T-helper 17 cell (primary cell): ENCODE measurements at places on chromosomes 7 and 10.
A peak's percentile ranks its signal among the peaks of the same experiment; 100 is the strongest.

- no peak overlapping the region for H3K4me3 ChIP-seq
- no peaks in the 10 kb centered on the region for H3K4me1 ChIP-seq
- no peak overlapping the region for H3K27ac ChIP-seq
- no peak for DNase-seq
- no peaks in the 10 kb centered on the region for H3K36me3 ChIP-seq
Observed at GRCh38 chr10:52879091-52879807, 106.7 kb upstream of the MBL2 start.

- no peaks in the 10 kb centered on the region for H3K27me3 ChIP-seq
- H3K4me1 ChIP-seq = peaks cover 4% of the 10 kb centered on the region
- no peak for DNase-seq
- peaks cover 2% of the 10 kb centered on the region for H3K36me3 ChIP-seq
- no peak overlapping the region for H3K4me3 ChIP-seq
Observed at GRCh38 chr7:7719236-7719635, 829 bp upstream of the RPA3 start.

DNA sequence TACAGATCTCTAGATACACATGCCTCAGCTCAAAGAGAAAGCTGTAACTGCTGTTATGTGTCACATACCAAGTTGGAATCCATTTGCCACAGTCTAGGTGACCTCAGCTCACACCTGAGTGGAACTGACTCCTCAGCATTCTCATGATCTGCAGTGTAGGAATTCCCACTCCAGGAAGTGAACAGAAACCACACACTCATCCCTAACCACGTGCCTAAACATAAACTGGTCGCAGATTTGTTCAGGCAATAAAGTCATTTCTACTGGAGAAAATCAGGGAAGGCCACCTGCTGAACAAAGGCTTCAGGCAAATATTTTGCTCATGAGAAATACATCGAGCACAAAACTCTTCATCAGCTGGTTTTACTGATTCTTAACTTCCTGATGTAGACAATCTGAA is 23.0 kb upstream of the ZMYND11 start:
- no peak overlapping the region for H3K4me3 ChIP-seq
- H3K36me3 ChIP-seq = no peaks in the 10 kb centered on the region
- no peak for DNase-seq

GRCh38 chr10:72875250-72876055 is 18.1 kb upstream of the OIT3 start:
- no peak overlapping the region for H3K4me3 ChIP-seq
- H3K27me3 ChIP-seq = no peaks in the 10 kb centered on the region
- DNase-seq = no peak

- H3K36me3 ChIP-seq = no peaks in the 10 kb centered on the region
- H3K27me3 ChIP-seq = no peaks in the 10 kb centered on the region
- no peak for DNase-seq
Observed at GRCh38 chr10:107749235-107749634, 584.7 kb upstream of the SORCS1 start.

- peak overlapping the region; percentile 97 for H3K27ac ChIP-seq
- H3K4me3 ChIP-seq = peak overlapping the region; percentile 100
- H3K4me1 ChIP-seq = peaks cover 33% of the 10 kb centered on the region
- H3K36me3 ChIP-seq = peaks cover 11% of the 10 kb centered on the region
- H3K27me3 ChIP-seq = no peaks in the 10 kb centered on the region
Observed at GRCh38 chr7:151228024-151228866, 1.2 kb upstream of the ABCF2 start.

DNA sequence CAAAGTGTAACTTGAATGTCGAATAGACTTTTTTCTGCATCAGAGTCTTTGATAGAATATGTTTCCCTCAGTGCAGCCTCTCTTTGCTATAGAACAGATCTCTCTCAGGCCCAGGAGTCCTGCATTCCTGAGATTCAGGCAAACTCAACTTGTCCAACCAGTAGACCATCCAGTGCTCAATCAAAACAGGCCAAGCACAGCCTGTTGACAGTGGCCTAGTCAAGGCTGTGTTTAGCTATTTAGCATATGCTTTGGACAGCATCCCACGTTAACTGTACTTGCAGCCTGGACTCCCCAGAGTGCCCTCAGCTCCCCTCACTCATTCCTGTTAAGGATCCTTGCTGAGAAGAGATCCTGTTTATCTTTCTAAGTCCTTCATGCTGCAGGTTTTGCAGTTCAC is 16.3 kb downstream of the OR6V1 start:
- DNase-seq = no peak
- H3K27me3 ChIP-seq = peaks cover 24% of the 10 kb centered on the region
- no peak overlapping the region for H3K4me3 ChIP-seq
- H3K27ac ChIP-seq = no peak overlapping the region
- H3K36me3 ChIP-seq = no peaks in the 10 kb centered on the region

- no peak for DNase-seq
- no peak overlapping the region for H3K27ac ChIP-seq
- peaks cover 9% of the 10 kb centered on the region for H3K4me1 ChIP-seq
- H3K36me3 ChIP-seq = peaks cover 2% of the 10 kb centered on the region
Observed at GRCh38 chr7:73746378-73746777, 7.8 kb upstream of the ABHD11 start.

- no peak overlapping the region for H3K27ac ChIP-seq
- H3K27me3 ChIP-seq = peaks cover 64% of the 10 kb centered on the region
- no peak for DNase-seq
- H3K4me3 ChIP-seq = no peak overlapping the region
Observed at GRCh38 chr10:28685717-28686116, 8.4 kb downstream of the BAMBI start.

DNA sequence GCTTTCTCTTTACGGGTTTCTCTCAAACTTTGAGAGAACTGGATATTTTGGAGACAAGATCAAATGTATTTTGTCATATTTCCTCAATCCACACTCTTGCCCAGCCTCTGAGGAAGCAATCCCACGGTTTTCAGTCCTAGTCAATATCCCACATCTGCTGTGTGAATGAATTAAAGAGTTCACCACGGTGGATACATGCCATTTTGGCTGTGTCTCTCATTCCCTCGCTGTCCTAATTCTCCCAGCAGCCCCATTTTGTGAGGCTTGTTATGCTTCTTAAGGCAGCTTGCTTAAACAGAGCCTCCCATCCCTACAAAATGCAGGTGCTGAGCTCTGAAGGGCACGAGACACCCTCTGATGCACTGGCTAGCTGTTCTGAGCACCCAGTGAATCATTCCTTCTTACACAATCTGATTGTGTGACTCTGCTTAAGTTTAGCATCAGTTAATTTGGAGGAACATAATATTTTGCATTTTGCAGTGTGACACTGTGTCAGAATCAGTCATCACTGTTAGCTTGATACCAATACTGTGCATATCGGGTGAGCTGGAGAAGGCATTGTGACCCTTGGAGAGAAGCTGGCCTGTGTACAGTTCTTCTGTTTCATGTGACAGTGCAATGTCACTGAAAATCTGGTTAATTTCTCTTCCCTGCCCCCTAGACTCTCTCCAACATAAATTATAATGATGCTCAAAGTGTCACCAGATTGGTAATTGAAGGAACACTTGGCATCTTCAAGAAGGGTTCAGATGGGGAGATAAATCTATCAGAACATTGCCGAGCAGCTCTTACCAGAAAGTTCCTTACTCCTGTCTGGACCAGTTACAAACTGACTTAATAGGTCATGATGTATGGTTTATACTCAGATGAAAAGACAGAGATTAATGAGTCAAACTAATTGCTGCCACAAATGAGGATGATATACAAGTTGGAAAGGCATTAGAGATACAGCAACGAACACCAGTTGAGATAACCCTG is 103.7 kb upstream of the AOAH start:
- H3K4me1 ChIP-seq = peaks cover 2% of the 10 kb centered on the region
- H3K36me3 ChIP-seq = no peaks in the 10 kb centered on the region
- H3K27ac ChIP-seq = peak overlapping the region; percentile 19
- DNase-seq = no peak
- no peaks in the 10 kb centered on the region for H3K27me3 ChIP-seq
- no peak overlapping the region for H3K4me3 ChIP-seq

- no peak overlapping the region for H3K4me3 ChIP-seq
- H3K36me3 ChIP-seq = no peaks in the 10 kb centered on the region
- no peak for DNase-seq
- no peak overlapping the region for H3K27ac ChIP-seq
Observed at GRCh38 chr10:133190225-133190624, 30.2 kb downstream of the KNDC1 start.

GRCh38 chr10:89283025-89283935 is 18.6 kb upstream of the IFIT2 start:
- H3K4me3 ChIP-seq = no peak overlapping the region
- H3K27ac ChIP-seq = no peak overlapping the region
- no peaks in the 10 kb centered on the region for H3K4me1 ChIP-seq
- no peak for DNase-seq
